ENCODE measurements at places on chromosomes 12 and 14.

GRCh38 chr14:91256661-91257060 lies 12.2 kb upstream of the GPR68 start:
- DNase-seq: no peak

DNA sequence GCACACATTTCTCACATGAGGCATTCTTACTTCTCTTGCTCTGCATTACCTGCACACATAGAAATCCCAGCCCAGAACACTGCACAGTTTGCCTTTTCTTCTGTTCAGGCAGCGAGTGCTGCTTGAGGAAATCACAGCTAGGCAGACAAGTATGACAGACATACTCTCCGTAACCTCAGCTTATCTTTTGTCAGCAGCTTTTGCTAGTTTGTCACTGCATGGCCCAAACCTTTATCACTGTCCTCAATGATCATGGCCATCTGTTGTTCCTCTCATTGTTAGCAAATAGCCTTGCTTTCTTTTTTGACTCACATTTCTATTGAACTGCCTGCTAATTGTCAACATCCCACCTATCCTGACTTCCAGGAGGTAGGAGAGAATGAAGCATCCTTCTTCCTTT lies 5.3 kb downstream of the ZNF10 start:
- no peak for DNase-seq

DNA sequence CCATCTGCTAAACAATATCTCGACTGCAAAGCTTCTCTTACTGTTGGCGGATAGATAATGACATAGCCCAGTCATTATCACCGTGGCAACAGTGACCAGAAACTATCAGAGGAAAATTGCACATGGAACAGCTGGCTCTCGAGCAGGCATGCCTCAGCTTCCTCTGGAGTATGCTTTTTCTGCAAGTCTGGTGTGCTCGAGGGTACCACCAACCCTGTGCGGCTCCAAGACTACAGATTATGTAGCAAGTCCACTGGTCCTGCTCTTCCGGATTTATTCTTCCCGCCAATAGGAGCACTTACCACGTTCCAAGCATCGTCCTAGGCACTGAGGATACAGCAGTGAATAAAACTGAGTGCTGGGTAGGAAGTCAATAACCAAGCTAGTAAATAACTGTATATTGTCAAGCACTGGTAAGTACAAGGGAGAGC lies 1.4 kb upstream of the GLRX5 start:
- no peak for DNase-seq

DNA sequence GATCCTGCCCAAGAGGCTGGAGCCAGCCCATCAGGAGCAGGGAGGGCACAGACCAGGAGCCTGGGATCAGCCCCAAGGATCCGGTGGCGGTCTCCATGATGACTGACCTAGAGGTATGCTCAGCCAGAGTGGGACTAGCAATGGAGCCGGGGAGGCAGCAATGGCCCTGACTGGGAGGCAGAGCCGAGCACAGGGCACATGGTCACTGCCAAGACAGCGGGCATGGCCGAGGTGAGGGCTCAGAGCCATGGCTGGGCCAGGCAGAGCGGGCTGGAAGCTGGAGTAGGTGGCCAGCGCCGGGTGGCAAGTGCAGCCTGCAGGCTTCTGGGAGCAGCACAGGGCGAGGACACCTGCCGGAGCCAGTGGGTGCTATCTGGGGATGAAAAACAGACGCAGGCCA lies 259.3 kb downstream of the BCL11B start:
- no peak for DNase-seq

GRCh38 chr14:24113379-24113800 lies 1.2 kb upstream of the DCAF11 start:
- no peak for DNase-seq

- no peak for DNase-seq
Measured at GRCh38 chr12:15044471-15044870, 71.6 kb downstream of the PDE6H start.

GRCh38 chr14:74563233-74563585 lies 48.8 kb downstream of the LTBP2 start:
- DNase-seq: no peak
